NCI-H2029 (cell line): ENCODE measurements at places on chromosomes 6 and 20.

GRCh38 chr6:39670519-39670918 lies 54.7 kb downstream of the KIF6 start:
- DNase-seq, result no peak

DNA sequence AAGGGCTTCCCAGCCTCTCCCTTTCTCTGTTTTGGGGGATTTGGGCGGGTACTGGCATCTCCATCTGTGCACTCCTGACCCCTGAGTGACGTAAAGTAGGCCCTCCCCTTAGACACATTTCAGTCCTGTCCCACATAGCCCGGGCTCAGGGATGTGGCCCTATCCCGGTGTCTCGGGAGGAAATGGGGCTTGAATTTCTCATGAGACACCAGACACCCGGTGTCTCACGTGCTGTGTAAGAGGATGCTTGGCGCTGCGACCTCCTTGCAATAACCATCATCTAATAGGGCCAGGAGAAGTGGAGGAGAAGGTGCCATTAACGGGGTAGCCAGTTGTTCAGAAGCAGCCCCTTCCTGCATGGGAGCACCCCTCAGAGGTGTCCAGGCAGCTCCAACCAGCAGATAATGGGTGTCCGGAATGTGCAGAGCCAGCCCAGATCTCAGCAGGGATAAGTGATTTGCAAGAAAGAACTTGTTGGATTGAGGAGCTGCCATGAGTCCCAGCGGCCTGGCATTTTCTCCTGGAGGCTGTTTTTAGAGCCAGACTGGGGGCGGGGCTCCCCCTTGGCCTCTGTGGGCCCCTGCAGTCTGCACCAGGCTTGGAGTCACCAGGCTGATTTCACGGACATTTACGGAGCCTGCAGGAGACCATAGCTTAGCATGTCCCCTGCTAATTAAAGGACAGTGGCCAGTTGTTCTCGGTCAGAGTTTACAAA lies 372.0 kb downstream of the PREX1 start:
- no peak for DNase-seq

GRCh38 chr20:43187476-43188233 lies 2.1 kb downstream of the PTPRT start:
- DNase-seq, result peak; percentile 45

- no peak for DNase-seq
Measured at GRCh38 chr6:132893772-132894490, 79.6 kb downstream of the RPS12 start.

- DNase-seq, result no peak
Measured at GRCh38 chr6:130969791-130970491, 93.1 kb downstream of the EPB41L2 start.

DNA sequence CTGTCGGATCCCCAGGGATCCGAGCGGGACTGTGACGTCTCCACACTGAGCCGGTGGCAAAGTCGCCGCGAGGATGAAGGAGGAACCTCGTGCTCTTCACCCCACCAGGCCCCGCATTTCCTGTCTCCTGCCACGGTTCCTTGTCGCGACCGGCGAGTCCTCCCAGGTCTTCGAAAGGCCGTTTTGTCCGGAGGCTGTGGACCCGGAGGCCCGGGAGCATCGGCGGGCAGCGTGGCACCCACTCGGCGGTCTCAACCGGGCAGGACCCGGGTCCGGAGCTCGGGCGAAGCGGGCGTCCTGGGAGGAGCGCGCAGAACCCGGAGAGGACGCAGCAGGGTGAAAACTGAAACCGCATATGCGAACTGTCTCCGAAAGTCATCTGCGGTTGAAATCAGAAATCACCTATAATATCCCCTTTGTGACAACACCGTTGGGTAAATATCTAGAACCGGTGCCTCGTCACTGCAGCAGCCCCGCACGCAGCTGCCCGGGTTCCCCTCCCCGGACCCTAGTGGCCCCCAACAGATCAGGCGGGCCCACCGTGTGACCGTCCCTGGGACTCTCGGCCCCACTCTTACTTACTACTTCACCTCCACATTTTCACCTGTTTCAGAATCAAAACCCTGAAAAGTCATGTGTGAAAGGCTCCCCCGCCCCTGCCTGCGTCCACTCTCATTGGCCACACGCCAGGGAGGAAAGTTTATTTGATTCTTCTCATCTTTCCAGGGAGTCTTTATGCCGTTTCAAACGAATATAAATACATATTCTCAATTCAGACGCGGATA lies 3.1 kb upstream of the ULBP2 start:
- no peak for DNase-seq

DNA sequence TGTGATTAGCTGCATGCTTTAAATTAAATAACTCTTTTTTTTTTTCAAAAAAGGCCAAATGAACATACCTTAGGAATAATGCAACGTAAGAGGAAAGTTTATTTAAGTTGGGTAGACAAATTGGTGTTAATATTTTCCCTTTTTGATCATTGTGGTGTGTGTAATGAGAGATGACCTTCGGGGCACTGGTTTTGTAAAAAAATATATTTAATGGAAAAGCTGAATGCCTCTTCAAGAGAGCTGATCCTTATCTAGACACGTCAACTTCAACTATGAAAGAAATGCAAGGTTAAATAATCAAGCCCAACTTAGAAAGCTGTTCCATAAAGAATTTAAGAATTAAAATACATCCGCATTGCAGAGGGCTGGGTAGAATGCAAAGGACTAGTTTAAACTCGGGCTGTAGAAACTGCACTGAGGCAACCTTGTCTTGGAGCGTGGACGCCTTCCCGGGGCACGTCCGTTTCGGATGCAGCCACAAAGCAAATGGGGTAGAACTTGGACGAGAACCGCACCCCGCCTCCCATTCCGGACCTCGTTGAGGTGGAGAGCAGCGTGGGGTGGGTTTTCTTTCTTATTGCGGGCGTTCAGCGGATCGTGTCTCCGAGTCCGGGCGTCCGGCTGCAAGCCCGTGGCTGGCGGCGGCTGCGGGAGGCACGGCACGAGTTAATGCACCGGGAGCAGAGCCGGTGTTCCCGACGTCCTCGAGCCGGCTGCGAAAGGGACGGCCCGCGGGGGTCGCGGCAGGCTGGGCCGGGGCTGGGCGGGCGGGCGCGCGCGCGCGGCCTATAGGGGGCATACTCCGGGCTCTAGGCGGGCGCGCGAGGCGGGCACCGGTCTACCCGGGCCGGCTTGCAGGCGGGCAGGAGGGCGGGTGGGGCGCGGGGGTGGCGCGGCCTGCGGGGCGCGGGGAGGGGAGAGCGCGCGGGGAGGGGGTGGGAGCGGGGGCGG lies 1.9 kb downstream of the JARID2 start:
- DNase-seq, result peak; percentile 54

GRCh38 chr6:22141241-22141745 lies 155.5 kb downstream of the PRL start:
- DNase-seq, result peak; percentile 92

DNA sequence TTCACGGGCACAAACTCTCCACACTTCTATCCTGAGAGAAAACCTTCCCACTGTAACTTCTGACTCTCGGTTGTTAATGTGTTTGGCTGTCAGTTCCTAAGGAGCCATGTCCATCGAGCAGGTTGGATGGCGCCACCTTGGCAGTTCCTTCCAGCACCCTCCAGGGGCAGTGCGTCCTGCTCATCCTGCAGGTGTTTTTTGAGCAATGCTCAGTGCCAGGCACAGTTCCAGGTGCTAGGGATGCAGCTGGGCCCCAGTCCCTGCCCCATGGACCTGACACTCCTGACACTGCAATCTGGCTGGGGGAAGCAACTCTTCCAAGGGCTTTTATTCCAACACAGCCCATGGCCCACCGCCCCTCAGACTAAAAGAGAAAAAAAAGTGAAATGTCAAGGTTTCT lies 376.4 kb downstream of the PREX1 start:
- no peak for DNase-seq

DNA sequence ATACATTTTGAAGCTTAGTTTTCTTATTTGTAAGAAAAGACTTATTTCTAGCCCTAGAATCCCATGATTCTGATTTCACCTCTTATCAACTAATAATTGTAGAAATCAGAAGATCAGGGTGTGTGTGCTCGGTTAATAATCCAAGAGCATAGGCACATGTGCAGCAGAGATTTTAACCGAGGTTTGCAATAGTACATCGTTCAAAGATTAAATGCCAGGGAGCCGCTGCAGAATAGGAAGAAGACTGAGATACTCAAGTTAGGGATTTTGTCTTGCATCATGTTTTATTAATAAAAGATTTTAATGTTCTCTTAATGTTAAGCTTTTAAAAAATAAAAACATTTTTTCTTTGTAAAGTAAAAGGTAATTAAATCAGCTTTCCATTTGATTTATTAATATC lies 6.9 kb downstream of the STX16 start:
- no peak for DNase-seq
